LHCN-M2 (cell line): ENCODE measurements at places on chromosomes 16 and 17. TPM values are rescaled to one million over a fixed set of nuclear protein-coding genes. Genes with fewer than 3 reads are reported as not detected.

SP6 gene
- not detected in 2 replicates for total RNA-seq

MBTPS1 gene
- 47.1 and 48.8 TPM in 2 replicates for total RNA-seq

DNA sequence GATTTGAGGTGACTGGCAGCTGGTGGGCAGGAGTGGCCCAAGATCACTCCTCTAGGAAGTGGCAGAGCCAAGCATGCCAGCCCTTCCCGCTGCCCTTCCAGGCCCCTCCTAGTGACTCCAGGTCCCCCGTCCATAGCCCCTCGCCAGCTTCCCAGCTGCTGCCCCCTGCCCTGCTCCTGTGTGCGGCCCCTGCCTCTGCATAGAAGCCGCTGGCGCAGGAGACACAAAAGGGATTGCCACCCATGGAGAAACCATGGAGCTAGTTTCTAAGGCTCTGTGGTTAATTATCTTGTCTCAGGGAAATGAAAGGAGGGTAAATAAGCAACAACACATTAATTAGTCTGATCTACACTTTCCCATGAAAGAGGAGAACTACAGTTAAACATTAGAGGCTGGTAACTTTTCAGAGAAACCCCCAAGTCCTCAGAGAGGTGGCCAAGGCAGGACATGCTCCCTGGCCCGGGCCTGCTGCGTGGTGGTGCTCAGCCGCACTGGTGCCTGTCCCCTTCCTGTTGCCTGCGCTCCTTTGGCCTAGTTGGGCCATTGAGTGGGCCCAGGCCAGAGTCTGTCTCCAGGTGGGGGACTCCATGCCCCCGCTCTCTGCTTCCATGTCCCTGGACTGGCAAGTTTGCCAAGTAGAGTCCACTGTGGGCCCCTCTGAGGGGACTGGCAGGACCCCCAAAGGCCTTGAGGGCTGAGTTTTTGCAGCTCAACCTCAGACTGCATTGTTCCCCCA is 65.2 kb downstream of the PRMT7 start:
- DNase-seq: no peak

DNA sequence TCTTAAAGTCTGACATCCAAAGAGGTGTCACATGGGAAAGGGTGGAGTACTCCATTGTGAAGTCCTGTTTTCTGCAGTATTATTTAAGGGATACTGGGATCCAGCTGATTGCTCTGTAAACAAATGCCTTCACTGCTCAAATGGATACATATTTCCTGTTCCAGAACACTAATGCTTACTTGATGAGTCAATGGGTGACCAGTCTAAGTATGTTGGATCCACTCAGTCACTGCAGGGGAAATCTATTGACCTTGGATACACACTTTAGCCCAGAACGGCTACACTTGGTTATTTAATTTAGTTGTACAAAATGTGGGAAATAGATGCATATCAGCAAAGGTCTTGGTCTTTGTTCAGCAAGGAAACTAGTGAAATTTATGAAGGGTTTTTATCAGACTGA is 261.4 kb downstream of the MAP2K4 start:
- DNase-seq: peak; percentile 24

DNA sequence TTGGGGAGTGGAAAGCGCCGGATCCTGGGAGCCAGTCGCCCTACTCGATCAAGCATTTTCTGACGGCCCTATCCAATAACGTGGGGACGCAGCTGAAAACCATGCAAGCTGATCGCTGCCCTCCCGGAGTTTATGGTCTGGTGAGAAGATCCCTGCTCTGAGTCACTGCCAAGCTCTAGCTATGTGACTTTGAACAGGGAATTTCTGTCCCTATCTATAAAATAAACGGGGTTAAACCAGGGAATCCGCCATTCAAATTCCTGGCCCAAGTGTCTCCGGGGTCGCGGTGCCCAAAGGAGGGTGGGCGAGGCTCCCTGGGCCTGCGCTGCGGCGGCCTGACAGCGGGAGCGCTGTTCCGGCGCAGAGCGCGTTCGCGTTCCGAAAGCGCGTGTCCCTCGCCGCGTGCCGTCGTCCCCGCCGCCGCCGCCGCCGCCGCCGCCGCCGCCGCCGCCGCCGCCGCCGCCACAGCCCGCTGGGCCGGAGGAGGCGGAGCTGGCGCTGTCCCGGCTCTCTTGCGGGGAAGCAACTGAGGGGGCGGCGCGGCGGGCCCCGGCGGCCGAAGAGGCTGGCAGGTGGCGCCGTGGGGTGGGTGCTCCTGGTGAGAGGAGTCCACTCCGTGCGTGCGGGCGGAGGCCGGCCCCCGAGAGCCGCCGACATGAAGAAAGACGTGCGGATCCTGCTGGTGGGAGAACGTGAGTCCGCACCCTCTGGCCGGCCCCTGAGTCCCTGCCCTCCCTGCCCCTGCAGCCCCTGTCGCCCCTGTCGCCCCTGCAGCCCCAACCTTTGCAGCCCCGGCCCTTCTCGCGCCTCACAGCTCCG is at the start of gene RHOT1:
RHOT1 (plus strand) TSS at position 465 of the 819 bp plus-strand sequence; CDS start at position 656, 191 bp downstream.
- DNase-seq: peak; percentile 87

- DNase-seq: no peak
Measured at GRCh38 chr16:47973552-47973951, 182.2 kb downstream of the ABCC12 start.

DNA sequence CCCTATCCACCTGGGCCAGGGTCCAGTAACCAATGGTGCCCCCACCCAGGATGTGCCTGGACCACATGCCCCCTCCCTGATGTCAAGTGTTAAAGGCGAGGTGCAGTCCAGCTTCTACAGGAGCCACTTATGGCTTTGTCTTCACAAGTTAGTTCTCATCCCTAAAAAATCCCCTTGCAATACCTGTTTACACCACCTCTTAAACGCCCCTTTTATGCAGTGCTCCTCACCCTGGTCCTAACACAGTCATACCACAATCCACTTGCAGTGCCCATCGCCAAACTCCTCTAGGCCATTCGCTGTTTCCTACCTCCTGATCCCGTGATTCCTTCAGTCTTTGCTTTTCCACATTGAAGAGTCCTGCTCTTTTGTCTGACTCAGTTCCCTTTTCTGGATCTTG is 7.1 kb downstream of the GLYR1 start:
- no peak for DNase-seq
